A549 treated with CORT108297 at 1 μM for 4 hours (cell line): ENCODE measurements at places on chromosomes 12 and 14. TPM values are rescaled to one million over a fixed set of nuclear protein-coding genes. Genes with fewer than 3 reads are reported as not detected.

AJUBA gene
- 35.7 to 49.4 TPM (median 39.5 TPM) in 5 replicates for total RNA-seq

SLC10A1 gene
- total RNA-seq: not detected in 5 replicates

C12orf75 gene
- 116 to 157 TPM (median 123 TPM) in 5 replicates for total RNA-seq

BAG5 gene
- total RNA-seq: 20.9 to 24.1 TPM (median 23.2 TPM) in 5 replicates

ADAMTS20 gene
- total RNA-seq: not detected in 5 replicates

GPR137C gene
- total RNA-seq: 0.07 to 0.16 TPM (median 0.10 TPM) in 5 replicates

SERPINA10 gene
- total RNA-seq: 0.02 to 0.04 TPM in 2 of 5 replicates, not detected in the others

TMEM132C gene
- total RNA-seq: not detected in 5 replicates

FSCB gene
- total RNA-seq: not detected in 5 replicates

GPR162 gene
- total RNA-seq: 0.27 to 0.57 TPM (median 0.42 TPM) in 5 replicates

PSME2 gene
- 158 to 201 TPM (median 173 TPM) in 5 replicates for total RNA-seq

NKX2-1 gene
- total RNA-seq: 0.03 TPM in 1 of 5 replicates, not detected in the others

PRB2 gene
- total RNA-seq: not detected in 5 replicates

LMNTD1 gene
- not detected in 5 replicates for total RNA-seq

FOXG1 gene
- total RNA-seq: 0.06 to 0.15 TPM (median 0.11 TPM) in 5 replicates

CATSPERB gene
- total RNA-seq: not detected in 5 replicates
